ENCODE measurements at places on chromosomes 16 and 17.
A peak's percentile ranks its signal among the peaks of the same experiment; 100 is the strongest.

GRCh38 chr16:30615358-30616091 lies 5.3 kb upstream of the ZNF689 start:
- peak; percentile 28 for DNase-seq

DNA sequence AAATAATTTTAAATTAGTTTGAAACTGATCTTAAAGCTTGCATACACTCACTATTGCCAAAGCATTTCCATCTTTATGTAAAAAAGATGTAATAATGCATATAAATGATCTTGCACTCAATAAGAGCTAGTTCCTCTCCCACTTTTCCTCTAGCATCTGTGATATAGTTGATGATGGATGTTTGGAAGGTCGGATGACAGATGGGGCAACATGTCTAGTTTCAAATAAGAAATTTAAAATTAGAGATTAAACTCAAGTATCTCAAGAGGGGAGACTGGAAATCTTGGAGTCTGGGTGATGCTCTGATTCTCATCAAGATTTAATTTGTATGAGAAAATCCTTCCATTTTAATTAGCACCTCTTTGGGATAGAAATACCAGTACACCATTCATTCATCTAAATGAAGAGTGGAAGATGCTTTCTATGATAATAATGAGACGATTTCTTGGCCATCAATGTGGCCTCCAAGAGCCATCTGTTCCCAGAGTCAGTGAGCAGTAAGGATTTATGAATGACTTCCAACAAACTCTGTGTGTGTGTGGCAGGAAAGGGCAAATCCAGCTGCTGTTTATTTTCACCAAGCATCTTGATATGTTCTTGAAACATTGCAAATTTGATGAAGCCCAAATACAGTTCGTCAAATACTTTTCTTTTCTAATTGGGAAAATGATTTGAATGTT lies 616.3 kb upstream of the CDH8 start:
- no peak for DNase-seq

- no peak for DNase-seq
Measured at GRCh38 chr16:82738699-82739098, 111.9 kb downstream of the CDH13 start.

- no peak for DNase-seq
Measured at GRCh38 chr16:88941913-88942909, 34.8 kb downstream of the CBFA2T3 start.

DNA sequence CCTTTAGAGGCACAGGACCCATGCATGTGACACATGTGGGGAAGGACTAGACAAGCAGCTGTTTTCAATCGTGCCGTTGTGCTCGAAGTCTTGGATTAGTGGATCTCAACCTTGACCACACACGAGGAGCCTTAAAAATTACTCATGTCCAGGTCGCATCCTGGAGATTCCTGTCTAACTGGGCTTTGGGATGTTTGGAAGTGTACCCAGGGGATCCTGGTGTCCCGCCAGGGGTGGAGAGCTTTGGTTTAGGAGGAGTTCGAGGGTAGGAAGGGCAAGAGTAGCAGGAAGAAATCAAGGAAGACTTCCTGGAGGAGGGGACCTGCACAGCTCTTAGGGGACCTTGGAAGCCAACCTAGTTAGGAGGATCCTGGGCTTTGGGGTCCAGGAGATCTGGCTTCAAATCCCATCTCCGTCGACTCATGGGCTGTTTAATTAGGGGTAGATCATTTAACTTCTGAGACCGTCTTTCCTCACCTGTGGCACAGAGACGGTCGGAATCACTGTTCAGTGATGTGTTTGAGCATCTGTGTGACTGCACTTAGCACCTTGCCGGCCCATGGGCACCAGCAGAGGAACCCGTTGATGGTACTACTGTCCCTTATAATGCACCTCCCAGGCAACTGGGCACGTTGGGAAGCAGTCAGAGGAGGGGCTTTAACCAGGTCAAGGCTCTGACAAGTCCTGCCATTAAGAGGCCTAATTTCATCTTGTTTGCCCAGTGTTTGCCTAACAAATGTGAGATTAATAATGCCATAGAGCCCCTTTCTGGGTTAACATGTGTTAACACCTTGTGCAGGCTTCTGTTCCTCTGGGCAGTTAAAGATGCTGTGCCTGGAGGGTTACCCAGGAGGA lies 102.0 kb upstream of the PLCG2 start:
- no peak for DNase-seq

DNA sequence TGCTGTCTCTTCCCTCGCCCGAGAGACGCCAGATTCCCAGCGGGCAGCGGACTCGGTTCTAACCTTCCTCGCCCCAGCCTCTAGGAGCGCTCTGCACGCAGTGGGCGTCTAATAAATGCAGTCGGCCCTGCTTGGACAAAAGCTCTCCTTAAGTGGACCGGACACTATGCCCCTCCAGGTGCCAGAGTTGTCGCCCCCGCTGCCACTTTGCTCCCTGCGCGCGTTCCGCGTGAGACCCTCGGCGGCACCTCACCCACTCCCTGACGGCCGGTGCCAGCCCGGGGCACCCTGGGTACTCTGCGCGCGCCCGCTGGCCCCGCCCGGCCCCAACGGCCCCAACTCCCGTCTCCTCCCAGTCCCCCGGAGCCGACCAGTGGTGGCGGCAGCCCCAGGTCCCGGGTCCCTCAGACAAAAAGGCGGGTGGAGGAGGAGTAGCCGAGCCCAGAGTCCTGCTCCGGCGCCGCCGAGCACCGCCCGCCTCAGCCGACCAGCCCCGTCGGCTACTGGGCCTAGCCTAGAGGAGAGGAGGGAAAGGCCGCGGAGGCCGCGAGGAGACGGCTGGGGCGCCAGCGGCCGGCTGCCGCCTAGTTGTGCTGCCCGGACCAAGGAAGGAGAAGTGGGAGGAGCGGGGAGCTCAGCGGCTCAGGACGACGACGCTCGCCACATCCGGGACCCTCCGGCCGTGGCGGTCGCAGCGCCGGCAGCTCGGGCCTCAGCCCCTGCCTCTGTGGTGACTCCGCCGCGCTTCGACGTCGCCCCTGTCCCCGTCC lies 123.0 kb downstream of the GOSR1 start:
- DNase-seq: peak; percentile 40

DNA sequence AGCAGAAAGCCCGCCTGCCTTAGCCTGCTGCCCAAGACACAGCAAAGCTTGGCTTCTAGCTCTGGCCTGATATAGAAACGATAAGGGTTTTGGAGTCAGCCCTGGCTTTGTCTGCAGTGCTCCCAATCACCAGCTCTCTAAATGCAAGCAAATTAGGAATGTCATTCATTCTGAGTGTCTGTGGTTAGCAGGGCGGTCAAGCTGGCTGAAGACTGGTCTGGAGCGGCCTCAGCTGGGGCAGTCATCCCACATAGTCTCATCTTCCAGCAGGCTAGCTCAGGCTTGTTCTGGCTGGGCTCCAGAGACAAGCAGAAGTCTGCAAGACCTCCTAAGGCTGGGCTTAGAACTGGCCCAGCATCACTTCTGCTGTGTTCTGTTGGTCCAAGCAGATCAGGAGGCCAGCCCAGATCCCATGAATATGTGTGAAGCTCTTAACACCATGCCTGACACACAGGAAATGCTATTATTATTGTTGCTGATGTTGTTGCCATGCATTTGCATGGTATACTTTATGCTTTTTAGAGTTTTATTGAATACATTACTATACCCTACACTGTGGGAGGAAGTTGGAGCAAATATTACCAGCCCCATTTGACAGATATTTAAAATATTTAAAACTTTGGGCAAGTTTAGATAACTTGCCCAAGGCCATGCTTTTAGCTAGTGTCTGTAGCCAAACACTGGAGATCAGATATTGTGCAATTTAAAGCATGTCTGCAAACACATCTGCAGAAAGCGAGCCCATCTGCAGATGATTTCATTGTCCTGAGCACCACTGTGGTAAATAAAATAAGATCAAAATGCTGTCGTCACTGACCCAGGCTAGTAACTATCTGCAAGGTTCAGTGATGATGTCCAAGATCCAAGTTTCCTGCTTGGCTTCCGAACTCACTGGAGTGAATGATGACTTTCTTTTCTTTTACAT lies 24.8 kb downstream of the TMC7 start:
- DNase-seq: no peak

DNA sequence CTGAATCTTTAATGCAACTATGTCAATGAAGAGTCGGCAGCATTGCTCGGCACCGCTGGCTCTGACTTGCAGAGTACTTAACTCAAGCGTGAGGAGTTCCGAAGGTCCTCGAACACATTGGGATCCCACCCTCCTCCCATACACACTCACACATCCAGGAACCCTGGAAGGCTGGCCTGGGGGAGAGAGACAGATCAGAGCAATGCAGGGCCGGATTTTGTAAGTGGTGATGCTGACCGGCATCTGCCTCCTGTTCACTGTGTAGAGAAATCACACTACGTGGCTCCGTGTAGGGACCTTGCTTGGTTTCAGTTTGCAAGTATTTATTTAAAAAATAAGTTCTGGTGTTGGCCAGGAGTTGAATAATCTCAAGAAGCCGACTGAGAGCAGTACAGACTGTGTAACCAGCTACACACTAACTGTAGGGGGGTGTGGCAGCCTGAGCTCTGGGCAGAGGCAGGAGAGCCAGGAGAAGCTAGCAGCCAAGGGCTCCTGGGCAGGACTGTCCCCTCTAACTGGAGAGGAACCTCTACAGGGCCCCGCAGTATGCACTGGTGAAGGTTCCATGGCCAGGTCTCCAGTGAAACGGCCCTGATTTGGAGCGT lies 190.2 kb upstream of the TNRC6C start:
- no peak for DNase-seq

GRCh38 chr16:48687421-48688038 lies 77.5 kb upstream of the N4BP1 start:
- no peak for DNase-seq

DNA sequence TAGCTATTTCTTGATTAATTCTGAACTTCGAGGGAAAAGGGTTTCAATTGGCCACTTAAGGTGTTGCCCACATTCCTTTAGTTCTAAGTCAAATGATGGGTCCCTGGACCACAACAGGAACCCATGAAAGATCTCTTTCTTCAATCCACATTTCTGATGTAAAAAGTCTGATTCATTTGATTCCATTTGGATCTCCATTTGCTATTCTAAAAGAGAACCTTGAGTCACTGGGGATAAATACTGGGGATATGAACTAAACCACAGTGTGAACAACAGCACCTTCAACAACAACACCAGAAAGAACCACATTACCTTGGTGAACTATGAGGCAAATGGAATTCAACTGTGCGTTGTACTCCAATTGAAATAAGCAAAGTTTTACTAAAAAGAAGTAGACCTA lies 108.9 kb upstream of the IRX5 start:
- no peak for DNase-seq

- no peak for DNase-seq
Measured at GRCh38 chr16:87535457-87535854, 42.6 kb upstream of the ZCCHC14 start.

DNA sequence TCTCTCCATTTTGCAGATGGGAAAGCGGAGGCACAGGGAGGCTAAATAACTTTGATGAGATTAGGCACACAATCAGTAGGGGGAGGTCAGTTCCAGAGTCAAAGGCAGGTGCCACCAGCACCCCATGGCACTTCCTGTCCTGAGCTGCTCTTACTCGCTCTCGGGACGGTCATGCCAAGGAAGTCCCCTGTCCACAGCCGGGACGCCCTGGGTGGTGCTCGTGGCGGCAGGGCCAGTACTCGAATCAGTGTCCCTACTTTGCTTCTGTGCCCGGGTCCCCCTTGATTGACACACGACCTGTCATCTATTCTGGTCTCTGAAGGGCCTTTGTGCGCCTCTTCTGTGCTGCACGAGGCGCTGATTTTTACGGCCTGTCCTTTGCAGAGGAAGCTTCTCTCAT lies 31.3 kb downstream of the IRF8 start:
- DNase-seq: no peak

GRCh38 chr16:85164838-85165516 lies 52.7 kb upstream of the CIBAR2 start:
- peak; percentile 65 for DNase-seq

DNA sequence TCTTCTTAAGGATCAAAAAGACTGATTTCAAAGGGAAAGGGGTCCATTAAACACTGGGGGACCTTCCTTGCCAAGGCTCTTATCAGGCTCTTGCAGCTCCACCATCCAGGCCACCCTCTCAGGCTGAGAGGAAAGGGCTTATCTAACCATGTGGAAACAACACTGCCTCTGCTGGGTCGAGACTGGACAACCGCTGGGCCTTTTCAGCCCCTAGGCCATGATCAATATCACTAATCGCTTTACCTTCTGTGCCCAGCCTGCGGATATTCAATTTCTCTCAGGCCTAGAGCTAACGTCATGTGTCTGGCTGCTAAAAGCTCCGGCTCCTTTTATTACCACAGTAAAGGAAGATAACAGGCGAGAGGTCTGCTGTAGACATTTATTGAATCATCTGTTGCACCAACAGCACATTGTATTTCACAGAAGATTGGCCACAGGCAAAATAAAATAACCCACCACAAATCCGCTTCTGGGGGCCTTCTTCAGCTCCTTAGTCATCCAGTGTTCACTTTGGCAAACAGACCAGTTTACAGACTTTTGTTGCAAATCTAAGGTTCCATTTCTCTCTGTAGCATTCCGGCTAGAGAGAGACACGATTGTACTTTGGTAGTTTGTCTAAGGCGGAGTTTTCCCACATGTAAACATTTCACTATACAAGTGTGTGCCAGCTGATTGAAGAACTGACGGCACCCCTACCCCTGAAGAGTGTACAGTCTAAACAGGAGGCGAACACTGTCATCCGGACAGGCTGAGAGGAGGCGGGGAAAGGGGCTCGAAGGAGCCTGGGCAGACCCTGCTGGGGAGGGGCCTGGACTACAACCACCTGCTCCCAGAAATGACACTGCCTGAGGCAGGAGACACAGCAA lies 13.9 kb downstream of the CYB561 start:
- no peak for DNase-seq

Data from tibial nerve (tissue), 4 donors.